ENCODE measurements at places on chromosomes 13 and 19.

GRCh38 chr19:45526143-45526542, 18.9 kb downstream of the VASP start:
- DNase-seq: no peak

- DNase-seq: no peak
Measured at GRCh38 chr13:19117913-19118739, 63.5 kb downstream of the TUBA3C start.

DNA sequence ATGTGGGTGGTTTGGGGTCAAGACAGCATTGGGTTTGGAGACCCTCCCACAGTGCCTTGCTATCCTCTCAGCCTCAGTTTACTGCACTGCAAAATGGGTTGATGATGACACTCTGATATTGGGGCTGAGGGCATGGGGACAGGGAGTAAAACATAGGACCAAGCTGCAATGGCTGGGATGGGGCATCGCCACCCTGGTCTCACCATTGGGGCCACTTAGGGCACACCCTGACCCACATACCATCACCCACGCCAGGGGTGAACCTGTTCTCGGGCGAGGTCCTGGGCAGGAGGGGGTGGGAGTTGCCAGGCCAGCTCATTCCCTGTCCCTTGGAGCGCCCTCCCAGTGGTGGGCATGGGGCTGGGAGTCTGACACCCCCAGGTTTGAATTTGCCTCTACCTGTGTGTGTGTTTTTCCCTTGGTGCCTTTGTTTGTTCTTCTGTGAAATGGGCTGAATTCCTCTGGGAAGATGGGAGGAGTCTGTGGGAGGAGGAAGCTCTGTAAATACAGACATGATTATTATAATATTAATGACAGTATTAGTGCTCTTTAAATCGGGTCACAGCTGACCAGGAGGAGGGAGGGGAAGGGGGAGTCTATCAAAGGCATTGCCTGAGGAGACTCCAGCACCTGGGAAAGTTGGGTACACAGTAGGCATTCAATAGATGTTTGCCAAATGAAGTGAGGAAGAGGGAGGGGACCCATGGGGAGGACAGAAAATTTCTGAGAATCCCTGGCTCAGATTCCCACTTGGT, 2.2 kb upstream of the FCHO1 start:
- DNase-seq: no peak

DNA sequence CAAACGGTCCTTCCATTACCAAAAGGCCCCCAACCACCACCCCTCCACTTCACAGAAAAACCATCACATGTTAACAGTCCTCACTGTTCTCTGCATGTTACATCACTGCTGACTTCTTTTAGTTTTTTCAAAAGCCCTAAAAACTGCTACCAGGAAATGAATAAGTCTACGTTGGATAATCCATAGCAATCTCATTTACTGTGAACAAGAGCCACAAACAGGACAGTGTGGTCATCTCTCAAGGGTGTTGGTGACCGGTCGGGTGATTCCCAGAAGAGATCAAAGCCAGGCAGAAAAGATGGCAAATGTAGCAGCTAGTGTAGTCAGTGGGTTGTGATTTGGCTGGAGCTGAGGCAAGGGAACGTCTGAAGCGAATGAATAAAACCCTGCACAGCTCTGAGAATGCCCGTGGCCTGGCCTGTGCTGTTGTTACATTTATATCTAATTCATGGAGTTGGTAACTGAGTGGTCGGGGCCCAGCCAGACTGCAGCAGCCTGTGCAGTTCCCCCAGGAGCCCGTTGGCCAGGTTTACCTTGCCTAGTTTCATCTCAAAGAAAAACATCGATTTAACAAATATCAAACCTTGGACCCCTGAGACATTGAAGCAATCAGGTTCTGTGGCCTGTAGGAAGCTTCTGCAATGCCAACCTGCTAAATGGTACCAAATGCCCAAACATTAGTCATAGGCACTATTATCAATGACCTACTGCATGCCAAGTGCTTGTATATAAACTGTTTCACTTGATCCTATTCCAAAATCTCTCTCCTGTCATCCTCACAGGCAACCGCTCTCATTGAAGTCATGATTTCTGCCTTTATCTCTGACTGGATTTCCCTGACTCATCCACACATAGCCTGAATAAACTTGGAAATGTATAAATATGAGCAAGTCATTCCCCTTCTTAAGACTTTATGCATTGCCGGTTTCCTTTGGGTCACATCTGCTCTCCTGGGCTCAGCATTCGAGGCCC, 153.8 kb upstream of the SERP2 start:
- DNase-seq: no peak

GRCh38 chr13:25214491-25215252, 42.6 kb upstream of the AMER2 start:
- DNase-seq: no peak

DNA sequence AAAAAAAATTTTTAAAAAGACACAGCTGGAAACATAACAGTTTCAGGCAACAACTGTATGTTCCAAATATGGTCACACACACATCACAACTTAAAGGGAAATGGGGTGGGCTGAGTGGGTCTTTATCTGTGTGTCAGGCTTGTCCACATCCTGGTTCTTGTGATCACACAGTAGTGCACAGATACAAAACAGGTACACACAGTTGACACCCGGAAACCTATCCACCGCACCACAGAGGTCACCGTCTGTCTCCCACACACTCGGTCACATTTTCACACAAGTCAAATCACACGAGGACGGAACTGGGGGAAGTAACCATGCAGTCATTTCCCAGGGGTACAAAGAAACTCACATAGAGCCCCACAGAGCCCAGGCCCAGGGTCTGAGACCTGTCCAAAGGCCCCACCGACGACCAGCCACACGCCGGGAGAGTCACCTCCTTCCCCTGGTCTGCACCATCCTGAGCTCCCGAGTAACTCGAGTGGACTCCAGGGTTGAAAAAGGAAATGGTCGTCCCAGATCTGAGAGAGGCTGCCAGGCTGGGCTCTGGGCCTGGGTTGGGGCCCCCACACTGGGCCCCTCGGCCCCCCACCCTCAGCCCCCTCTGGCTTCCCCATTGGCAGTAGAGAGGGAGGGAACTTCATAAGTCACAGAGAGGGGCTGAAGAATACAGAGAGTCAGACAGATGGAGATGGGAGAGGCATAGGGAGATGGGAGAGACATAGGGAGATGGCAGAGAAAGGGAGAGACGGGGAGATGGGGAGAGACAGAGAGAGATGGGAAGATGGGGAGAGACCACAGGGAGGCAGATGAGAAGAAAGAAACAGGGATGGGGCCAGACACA, 1.3 kb upstream of the PPAN start:
- DNase-seq: no peak

DNA sequence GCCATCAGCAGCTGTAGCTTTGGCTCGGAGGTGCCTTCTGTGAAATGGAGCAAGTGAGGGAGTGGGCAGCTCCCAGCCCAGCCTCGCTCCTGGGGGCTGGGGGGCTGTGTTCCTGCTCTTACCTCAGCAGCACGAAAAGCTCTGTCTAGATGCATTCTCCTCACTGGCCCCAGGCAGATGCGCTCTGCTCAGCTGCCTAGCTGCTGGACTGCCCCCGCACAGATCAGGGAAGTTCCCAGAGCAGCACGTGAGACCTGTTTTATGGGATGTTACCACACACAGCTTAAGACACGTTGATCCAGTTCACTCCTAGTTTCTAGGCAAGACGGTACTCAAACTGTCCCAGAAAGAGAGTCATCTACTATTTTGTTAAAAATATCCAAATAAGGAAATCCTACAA, 13.6 kb downstream of the LCP1 start:
- peak; percentile 74 for DNase-seq

GRCh38 chr19:15374796-15375440, 4.7 kb downstream of the AKAP8 start:
- DNase-seq: no peak

DNA sequence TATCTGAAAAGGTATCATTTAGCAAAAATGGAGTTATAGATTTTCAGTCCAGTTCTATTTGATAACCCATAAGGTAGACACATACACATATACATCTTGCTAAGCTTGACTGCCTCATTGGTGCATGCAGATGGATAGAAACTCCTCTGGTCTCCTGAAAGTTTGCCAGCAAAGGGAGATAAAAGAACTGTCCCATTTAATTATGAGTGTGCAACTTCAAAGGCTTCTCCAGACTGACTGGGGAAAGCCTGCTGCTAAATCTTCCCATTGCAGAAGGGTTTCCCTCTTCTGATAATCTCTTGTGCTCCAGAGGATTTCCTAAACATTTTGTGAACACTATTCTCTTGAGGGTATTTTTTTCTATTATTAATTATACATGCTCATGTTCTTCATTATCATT, 131.9 kb downstream of the ITGBL1 start:
- no peak for DNase-seq

Measured in HL-60 (cell line).